ENCODE measurements at places on chromosomes 6 and 20.
A peak's percentile ranks its signal among the peaks of the same experiment; 100 is the strongest.

DNA sequence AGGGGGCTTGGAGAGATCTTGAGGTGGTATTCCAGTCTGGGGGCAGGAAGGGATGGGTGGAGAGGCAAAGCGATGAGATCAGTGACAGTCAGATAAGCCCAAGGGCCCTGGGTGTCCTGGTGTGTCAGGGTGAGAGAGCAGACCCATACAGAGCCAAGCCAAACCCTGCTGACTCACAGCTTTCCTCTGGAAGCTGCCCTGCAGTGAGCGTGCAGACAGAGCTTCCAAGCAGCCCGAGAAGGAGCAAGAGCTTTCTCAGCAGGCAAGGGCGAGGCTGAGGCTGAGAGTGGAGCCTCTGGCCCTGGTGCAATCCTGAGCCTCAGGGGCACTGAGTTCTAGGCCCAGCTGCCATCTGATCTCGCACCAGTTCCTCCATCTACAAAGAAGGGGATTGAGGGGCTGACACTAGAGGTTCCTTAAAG lies 91.1 kb upstream of the HIVEP1 start:
- DNase-seq: no peak

GRCh38 chr6:134846031-134846430 lies 103.9 kb downstream of the ALDH8A1 start:
- DNase-seq: peak; percentile 73

GRCh38 chr6:136037876-136038460 lies 186.5 kb downstream of the PDE7B start:
- DNase-seq: peak; percentile 29

GRCh38 chr6:139146317-139146726 lies 11.4 kb downstream of the HECA start:
- DNase-seq: no peak

DNA sequence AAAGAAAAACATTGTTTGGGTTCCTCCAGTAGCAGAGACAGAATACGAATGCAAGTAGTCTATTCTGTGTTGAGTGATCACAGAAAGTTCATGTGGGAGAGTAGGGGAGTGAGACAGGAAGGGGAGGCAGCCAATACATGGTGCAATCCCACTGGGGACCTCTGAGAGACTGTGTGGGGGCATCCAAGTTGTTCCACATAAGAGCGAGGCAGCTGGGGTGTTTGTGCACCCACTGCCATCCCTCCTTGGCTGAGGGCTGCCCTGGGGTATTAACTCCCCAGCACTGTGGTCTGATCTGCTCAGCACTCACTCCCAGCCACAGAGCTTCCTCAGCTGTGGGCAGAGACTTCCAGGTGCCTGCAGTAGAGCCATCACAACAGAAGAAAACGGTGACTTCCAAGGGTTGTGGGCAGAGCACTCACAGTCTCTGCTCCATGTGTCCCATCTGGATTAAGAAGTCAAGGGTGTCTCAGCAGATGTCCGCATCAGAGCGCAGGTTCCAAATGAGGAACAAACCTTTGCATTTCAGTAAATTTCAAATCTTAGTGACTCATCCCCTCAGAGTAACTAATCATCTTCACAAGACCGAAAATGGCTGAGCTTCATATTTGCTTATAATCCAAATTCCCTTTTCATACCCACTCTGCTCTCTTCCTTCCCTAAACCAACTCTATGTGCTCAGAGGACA lies 101.9 kb upstream of the NAA20 start:
- DNase-seq: no peak

GRCh38 chr6:152605342-152605741 lies 31.8 kb downstream of the SYNE1 start:
- DNase-seq: no peak

All from SK-N-DZ (cell line).